ENCODE measurements at places on chromosomes 7 and 10.

- DNase-seq, result peak; percentile 30
These were observed 49.5 kb upstream of the SLC29A3 start for GRCh38 chr10:71269301-71270288.

DNA sequence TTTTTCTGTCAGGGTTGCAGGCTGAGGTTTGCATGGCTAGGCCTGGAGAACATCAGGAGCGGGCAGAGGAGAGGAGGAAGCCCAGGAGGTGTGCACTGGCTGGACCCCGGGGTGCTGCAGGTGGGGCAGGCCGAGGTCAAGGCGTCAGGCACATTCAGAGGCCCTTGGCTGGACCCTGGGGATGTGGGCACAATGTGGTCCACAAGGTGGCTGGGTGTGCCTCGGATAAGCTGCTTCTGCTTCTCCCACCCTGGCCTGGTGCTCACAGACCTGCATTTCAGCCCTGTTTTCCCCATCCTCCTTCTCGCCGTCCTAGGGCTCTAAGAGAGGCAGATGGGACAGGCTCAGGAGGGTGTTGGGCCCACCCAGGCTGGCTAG is 108.2 kb downstream of the ADCY1 start:
- DNase-seq, result no peak

DNA sequence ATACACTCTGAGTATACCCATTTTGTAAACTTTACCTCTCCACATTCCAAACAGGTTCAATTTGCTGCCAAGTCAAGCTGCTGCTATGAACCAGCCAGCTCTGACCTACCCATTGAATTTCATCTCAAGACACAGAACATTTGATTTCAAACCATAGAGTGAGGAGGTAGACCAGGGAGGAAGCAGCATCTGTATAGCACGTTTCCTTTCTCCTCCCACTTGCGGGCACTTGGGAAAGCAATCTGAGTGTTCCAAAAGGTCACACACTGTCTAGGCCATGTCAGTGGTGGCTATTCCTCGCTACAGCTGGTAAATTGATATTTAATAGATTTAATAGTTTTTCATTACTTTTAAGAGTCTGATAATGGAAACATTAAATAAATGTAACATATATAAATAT is 147.8 kb upstream of the EEPD1 start:
- no peak for DNase-seq

DNA sequence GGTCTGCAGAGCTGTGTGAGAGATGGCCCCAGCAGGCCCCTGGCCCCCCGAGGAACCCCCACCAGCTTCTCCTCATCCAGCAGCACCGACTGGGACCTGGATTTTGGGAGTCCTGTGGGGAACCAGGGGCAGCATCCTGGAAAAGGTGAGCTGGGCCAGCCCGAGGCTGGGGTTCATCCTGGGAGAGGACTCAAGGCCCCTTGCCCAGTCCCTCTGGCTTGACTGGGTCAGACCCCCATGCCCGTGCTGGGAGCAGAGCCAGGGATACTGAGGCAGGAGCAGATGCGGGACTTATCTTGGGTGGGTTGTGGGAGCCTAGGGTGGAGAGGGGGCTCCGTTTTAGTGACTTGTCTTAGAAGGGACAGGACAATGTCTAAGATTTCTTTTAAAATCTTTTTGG is 47.5 kb downstream of the ZNF467 start:
- DNase-seq, result no peak

- DNase-seq, result no peak
These were observed 18.1 kb upstream of the AKR1E2 start for GRCh38 chr10:4807761-4808507.

GRCh38 chr10:126186766-126187165 is 201.5 kb downstream of the ADAM12 start:
- DNase-seq, result no peak

GRCh38 chr7:139451638-139452037 is 31.8 kb downstream of the KLRG2 start:
- no peak for DNase-seq

DNA sequence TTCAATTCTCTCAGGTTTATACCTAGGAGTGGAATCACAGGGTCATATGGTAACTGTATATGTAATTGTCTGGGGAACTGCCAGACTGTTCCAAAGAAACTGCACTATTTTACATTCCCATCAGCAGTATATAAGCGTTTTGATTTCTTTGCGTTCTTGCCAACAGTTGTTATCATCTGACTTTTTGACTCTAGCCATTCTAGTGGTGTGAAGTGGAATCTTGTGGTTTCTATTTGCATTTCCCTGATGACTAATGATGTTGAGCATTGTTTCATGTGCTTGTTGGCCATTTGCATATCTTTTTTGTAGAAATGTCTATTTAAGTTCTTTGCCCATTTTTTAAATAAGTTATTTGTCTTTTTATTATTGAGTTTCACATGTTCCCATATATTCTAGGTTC is 44.3 kb upstream of the ZC3HAV1 start:
- DNase-seq, result no peak

- DNase-seq, result peak; percentile 84
These were observed at the start of gene MKX for GRCh38 chr10:27745732-27746396. Gene MKX, minus strand, starts transcription at chr10:27745819. Its CDS starts 2,404 bp downstream, at chr10:27743415.

GRCh38 chr7:150451097-150451793 is 815 bp downstream of the GIMAP8 start:
- DNase-seq, result no peak

GRCh38 chr7:27123007-27123476 is 7.5 kb downstream of the HOXA4 start:
- DNase-seq, result no peak

DNA sequence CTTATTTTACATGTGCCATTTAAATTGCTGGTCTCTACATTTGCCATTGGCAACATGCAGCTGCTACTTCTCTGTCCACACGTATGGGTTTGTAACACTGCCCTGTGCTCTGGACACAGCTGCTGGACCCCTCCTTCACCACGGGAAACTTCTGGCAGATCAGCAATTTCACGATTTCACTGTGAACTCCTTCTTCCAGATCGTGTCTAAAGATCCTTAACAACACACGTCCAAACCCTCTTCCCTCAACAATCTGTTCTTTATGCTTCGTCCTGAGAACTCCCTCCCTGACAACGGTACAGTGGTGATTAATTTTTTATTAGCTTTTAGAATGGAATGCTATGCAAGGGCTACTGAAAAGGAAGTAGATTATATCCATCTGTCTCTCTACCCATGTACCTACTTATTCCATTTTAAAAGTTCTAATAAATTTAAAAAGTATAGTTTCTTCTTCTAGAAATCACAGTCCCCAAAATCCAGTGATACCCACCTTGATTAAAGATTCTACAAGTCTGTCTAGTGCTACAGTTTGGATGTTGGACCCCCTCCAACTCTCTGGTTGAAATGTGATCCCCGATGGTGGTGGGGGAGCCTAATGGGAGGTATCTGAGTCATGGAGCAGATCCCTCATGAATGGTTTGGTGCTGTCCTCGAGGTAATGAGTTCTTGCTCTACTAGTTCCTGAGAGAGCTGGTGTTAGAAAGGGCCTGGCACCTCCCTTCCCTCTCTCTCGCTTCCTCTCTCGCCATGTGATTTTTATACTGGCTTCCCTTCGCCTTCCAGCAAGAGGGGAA is 81.0 kb downstream of the KIAA1549 start:
- no peak for DNase-seq

DNA sequence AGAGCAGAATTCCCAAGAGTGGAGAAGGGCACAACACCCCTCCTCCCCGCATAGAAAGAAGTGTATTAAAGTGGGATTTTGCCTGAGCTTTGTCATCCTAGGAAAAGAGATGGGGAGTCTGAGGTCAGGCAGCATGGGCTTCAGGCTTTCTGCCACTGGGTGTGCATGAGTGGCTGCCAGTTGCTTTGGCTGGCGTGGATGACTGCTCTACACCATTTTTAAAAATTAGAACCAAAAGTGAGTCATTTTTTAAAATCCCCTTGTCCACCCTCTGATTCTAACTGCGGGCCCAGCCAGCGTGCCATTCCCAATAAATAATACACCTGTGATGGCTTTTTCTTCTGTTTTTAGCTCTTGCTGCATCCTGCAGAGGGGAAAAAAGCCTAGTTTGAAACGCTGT is 13.4 kb downstream of the SLC29A3 start:
- DNase-seq, result no peak

GRCh38 chr7:36088966-36089365 is 64.1 kb upstream of the EEPD1 start:
- DNase-seq, result no peak

- no peak for DNase-seq
These were observed 11.4 kb upstream of the CSGALNACT2 start for GRCh38 chr10:43126759-43127424.

DNA sequence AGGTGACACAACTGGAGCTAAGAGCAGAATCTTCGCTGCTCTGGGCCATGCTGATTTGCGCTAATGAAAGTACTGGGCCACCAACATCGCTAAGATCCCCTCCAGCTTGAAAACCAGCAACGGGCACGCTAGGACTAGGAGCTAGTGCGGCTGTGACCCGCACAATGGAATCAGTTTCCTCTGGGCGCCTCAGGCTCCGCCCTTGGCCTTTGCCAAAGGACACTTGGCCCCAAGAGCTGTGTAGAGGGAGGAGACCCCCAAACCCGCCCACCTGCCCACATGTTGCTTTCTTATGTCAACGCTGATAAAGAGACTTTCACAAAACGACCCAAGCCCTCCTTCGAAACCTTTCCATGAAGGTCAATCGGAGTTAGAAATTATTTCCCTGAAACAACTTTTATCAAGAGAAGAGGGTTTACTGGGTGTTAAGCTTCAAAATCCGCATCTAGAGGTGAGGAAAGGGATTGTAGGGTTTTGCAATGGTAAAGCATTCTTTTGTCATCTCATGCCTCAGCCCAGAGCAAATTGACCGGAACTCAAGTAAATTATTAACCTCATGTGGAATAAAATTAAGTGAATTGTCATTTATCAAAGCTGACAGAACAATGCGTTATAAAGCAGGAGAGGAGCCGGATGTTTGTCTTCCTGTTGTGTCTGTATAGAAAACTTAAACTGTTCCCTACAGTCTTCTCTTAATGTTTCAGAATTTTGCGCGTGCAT is 9.4 kb downstream of the ABCB5 start:
- no peak for DNase-seq

- no peak for DNase-seq
These were observed 94.9 kb upstream of the PRSS1 start for GRCh38 chr7:142654398-142654797.

- DNase-seq, result no peak
These were observed 54.8 kb downstream of the MPP7 start for GRCh38 chr10:28248092-28248491.

DNA sequence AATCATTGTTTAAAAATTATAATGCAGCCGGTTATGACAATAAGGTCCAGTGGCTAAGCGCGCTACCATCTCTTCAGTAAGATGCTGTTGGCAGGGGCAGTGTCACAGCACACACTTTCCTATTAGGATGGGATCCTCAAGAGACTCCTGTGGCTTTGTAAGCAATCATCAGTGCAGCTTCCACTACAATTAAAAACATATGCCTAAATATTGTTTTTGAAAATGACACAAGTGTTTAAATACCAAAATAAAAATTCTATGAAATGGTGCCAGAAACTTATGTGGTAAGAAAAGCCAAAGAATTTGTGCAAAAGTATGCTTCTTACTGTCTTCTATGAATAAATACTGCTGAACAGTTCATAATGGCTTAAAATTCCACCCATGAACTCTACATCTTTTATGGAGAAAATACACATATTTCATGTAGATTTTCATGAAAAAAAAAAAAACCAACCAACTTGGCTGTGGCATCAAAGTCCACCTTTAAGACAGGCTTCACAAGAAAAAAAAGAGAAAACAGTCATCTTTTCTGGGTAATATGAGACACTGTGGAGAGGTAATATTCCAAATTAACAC is 132.8 kb downstream of the SEMA3C start:
- DNase-seq, result no peak

DNA sequence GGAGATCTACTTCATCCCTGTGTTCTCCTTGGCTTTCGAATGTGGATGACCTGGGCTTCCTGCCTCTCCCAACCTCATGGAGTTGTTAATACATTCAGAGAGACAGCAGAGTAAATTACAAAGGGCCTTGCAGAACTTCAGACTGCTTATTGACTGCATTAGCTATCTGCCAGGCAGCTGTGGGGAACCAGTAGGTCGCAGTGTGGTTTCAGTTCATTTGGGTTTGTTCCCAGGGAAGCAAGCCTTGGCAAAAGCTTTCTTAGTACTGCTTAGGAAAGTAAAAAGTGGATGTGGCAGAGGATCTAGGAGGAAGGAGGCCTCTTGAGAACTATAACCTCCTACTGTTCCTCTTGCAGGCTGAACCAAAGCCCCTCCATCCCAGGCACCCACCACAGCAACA is 9.2 kb downstream of the NPFFR1 start:
- DNase-seq, result no peak

GRCh38 chr7:121761399-121761798 is 111.6 kb upstream of the PTPRZ1 start:
- DNase-seq, result no peak

DNA sequence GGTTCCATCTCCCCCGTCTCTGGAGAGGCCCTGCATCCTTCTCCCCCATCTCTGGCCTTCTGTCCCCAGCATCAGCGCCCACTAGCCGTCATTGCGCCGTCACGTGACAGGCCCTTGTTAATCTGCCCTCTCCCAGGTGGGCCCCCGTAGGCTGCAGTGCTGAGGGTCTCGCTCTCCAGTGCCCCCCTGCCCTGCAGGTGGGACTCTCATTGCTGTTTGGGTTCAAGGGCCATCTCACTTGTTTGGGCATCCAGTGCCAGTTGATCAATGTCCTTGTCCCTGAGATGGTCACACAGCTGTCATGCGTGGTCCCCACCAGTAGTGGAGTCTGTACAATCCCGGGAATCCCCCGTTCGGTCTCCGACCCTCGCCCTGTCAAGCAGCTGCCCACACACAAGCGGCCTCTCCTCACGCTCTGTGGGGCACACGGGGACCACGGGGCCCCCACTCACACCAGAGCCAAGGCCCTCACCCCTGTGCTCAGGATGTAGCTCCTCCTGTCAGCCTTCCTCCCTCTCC is 114.0 kb downstream of the INPP5A start:
- DNase-seq, result no peak

DNA sequence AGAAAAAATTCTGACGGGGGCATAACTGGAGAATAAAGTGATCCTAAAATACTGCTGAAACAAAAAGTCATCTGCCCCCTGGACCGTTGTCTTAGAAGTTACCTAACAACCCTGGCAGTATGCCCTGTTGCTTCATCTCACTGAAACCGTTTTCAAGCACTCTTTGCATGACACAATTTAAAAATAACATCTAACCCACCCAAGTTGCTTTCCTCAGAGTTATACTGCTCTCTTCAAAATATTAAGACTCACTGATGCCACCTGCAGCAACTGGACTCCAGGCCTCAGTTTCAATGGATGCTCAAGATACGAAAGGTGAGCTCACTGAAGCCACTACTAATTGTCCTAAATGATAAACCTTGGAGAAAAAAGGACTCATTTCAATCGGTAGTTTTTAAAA is 57.4 kb downstream of the CDK6 start:
- no peak for DNase-seq

- no peak for DNase-seq
These were observed 55.5 kb downstream of the TES start for GRCh38 chr7:116265881-116266280.

- DNase-seq, result no peak
These were observed 10.8 kb upstream of the PPP1R3C start for GRCh38 chr10:91643700-91644099.

- no peak for DNase-seq
These were observed 123.4 kb downstream of the SPAG6 start for GRCh38 chr10:22468570-22469320.
